ENCODE measurements at places on chromosomes 4 and X.

DNA sequence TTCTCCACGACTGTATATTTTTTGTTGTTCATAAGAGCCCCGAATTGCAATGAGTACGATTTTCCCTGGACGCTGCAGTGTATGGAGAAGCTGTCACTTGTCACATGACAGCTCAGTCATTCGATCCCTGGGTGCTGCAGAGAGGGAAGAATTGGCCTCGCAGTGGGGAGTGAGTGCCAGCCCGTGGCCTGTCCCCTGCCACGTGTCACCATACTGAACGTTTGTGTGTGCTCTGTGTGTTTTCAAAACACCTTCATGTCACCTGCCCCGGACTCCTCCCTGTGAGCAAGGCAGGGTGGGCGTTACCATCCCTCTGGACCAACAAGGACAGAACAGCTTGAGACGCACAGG is 77.9 kb downstream of the TBL1X start:
- DNase-seq: no peak

DNA sequence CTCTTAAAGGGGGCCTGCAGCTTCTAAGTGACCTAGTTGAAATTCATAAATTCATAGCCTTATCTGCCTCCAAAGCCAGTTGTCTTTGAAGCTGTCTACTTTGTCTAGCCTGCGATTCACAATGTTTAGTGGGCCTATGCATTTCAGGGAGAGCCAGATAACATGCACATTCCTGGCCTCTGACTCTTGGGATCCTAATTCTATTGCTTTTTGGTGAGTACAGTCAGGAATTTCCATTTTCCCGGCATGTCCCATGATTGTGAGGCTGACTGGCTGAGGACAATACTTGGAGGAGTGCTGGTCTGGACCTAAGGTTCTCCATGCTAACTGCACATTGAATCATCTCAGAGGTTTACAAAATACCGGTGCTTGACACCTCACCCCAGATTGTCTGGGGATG is 155.0 kb downstream of the MSL3 start:
- DNase-seq: no peak

DNA sequence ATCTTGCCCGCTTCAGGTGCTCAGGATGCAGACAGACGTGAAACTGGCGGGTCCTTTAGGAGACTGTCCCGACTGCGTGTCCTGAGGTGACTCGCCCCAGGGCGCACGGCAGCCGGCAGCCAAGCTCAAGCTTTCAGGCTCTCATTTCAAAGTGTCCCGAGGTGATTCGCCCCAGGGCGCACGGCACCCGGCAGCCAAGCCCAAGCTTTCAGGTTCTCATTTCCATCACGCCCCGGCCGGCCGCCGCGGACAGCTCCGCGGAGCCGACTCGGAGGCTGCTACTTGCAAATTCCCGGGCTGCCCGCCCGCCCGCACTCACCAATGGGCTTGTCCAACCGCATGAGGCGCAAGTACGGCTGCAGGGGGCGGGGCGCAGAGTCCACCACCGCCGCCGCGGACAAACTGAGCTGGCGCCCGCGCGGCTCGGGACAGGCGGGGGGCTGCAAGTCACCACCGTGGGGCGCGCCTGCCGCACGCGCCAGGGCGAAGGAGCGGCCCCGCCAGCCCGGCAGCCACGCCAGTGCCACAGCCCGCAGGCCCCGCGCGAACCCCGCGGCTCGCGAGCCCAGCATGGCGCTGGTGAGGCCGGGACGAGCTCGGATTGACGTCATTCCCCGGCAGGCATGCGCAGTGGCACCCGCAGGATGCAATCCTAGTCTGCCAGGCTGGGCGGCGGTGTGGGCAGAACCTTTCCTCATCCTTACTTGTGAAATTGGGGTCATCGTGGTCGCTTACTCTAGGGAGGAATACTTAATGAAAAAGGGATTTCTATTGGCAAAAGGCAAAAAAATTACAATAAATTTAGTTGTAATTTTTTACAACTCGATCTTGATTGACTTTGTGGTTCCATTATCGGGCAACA is at the start of gene COQ2:
Gene COQ2 (minus strand): TSS at position 606 of the 862 bp plus-strand sequence. CDS start 34 bp downstream, at position 572.
- peak; percentile 98 for DNase-seq

- peak; percentile 99 for DNase-seq
These were observed 7.8 kb downstream of the RBM47 start for GRCh38 chr4:40621592-40622512.

- DNase-seq: no peak
These were observed 162.7 kb downstream of the STIM2 start for GRCh38 chr4:27023366-27023765.

DNA sequence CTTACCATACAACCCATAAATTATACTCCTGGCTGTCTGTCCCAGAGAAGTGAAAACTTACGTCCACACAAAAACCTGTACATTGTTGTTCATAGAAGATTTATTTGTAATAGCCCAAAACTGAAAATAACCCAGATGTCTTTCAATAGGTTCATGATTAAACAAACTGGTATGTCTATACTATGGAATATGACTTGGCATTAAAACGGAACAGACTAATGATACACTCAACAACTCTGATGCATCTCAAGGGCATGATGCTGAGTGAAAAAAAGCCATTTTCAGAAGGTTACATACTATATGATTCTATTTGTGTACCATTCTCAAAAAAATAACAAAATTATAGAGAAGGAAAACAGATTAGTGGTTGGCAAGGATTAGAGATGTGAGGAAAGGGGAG is 11.6 kb upstream of the MND1 start:
- DNase-seq: no peak

DNA sequence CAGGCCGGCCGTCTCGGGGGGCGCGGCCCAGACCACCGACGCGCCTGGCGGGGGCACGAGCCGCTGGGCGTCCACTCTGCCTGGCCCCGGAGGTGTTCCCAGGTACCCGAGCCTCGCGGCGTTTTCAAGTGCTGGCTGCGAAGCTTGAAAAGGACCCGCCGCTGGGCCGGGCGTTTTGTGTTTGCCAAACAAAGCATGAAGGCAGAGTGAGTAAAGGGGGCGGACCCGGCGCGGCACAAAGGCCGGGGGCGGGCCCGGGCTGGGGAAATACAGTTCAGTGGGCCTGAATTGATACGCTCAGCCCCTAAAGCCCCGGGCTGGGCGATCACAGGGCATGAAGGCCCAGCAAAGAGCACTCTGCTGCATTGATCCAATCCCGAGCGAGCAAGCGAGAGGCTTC is 65.4 kb downstream of the SOX3 start:
- no peak for DNase-seq

DNA sequence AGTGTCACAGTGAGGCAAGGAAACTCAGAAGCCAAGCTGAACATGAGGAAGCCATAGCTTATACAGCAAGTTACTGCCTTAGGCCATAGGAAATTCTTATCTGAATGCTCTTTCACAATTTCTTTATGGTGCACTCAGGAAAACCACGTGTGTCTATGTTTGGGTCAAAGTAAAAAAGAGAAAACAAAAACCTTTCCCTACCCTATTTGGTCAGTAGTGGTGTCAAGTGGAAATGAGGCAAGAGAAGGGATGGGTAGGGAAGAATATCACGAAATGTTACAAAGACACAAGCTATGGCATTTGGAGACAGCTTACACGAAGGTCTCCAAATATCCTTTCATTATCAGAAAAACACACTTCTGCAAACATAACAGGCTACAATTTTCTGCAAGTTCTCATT is 83.4 kb upstream of the INPP4B start:
- no peak for DNase-seq

Data from inflammatory macrophage (primary cell).